ENCODE measurements at places on chromosomes 1 and 21.

DNA sequence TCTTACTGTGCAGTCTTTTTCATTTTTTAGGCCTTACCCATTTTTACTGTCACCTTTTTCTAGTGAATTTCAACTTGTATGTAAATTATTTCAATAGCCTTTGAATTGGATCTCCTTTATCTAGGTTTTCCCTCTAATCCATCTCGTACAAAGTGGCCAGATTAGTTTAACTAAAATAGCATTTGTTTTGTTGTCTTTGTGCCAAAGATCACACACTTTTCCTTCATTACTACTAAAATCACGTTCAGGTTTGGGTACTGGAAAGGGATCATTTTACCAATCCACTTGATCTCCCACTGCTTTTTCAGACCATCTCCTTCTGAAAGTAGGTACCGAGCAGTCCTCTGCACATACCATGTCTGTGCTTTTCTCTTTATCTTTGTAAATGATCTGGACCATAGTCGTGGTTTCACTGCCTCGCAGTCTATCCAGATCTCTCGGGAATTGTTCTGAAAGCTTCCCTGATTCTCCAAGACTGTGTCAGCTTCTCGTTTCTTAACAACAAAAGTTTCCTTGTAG, 20.1 kb downstream of the KDM1A start:
- H3K4me3 ChIP-seq, result no peak overlapping the region
- no peaks in the 10 kb centered on the region for H3K36me3 ChIP-seq
- H3K27ac ChIP-seq, result no peak overlapping the region
- no peak for ATAC-seq
- no peaks in the 10 kb centered on the region for H3K4me1 ChIP-seq

DNA sequence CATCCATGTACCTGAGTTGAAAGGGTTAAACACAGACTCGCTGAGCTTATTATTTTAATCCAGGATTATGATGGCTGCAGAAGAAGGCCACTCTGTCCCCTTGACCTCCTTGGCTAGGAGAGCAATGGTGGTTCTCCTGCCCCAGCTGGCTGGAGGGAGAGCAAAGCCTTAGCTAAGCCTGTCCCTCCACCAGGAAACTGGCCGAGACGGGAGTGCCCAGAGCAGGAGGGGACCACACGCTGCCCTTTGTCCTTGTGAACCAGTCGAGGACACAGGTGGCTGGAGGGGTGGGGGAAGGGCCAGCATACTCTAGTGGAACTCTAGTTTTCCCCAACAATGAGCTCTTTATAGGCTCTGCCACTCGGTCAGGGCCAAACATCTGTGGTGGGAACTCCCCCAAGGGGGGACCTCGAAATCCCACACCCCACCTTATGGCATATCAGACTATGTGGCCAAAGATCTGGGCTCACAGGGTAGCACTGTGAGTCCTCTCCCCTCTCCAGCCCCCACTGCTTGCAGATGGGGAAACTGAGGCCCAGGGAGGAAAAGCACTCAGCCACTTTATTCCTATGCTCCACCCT, 12.9 kb downstream of the KIAA1614 start:
- H3K36me3 ChIP-seq, result peaks cover 27% of the 10 kb centered on the region
- no peak overlapping the region for H3K4me3 ChIP-seq
- peak overlapping the region; percentile 76 for H3K27ac ChIP-seq
- ATAC-seq, result no peak
- H3K27me3 ChIP-seq, result no peaks in the 10 kb centered on the region

GRCh38 chr1:17869815-17870214, 114.7 kb downstream of the ACTL8 start:
- peaks cover 17% of the 10 kb centered on the region for H3K27me3 ChIP-seq
- H3K27ac ChIP-seq, result no peak overlapping the region
- H3K4me3 ChIP-seq, result no peak overlapping the region

DNA sequence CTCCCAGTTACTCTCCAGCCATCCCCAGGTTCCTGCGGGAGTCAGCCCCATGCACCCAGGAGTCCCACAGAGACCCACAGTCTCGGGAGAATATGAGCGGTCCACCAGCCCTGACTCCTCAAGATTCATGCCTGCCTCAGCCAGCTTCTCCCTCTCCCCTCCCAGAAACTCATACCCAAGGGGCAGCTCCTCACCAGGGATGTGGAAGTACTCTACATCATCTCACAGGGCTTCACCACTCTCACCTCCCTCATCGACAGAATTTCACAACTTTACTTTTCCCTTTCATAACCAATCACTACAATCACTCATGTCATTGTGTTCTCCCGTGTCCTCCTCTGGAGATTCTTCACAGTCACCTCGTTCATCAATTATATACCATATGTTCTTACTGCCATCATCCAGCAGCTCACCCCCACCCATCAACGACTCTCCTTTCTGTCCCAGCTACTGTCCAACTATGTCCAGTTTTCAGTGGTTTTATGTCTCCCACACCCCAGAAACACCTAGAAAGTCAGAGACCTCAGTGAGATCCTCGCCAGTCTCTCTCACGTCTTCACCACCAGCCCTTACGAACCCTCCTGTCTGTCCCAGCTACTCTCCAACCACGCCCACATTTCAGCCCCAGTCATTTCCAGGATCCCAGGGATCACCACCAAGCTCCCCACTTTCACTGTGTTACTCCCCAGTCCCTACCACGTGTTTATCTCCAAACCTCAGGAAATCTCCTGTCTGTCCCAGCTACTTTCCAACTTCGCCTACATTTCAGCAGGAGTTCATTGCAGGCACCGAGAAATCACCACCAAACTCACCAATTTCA, 1530.1 kb upstream of the TPTE start:
- no peak for ATAC-seq
- H3K4me1 ChIP-seq, result peaks cover 4% of the 10 kb centered on the region
- H3K36me3 ChIP-seq, result no peaks in the 10 kb centered on the region
- H3K27me3 ChIP-seq, result peaks cover 62% of the 10 kb centered on the region
- H3K27ac ChIP-seq, result no peak overlapping the region

GRCh38 chr1:43015269-43015668, 56.6 kb upstream of the SLC2A1 start:
- no peak overlapping the region for H3K27ac ChIP-seq
- ATAC-seq, result no peak
- H3K36me3 ChIP-seq, result no peaks in the 10 kb centered on the region

DNA sequence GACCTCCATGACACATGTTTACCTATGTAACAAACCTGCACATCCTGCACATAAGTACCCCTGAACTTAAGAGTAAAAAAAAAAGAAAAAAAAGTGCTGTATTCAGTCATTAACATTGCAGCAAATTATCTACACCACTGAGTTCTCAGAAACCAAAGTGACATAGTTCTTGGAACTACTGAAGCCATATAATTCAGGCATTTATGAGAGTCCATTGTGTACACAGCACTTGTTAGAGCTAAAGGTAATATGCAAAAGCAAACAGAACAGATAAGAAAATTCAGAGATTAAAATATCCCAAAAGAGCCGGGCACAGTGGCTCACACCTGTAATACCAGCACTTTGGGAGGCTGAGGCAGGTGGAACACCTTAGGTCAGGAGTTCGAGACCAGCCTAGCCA, 38.0 kb downstream of the F5 start:
- no peak overlapping the region for H3K4me3 ChIP-seq
- H3K36me3 ChIP-seq, result no peaks in the 10 kb centered on the region
- no peak overlapping the region for H3K27ac ChIP-seq
- no peaks in the 10 kb centered on the region for H3K27me3 ChIP-seq
- ATAC-seq, result no peak

GRCh38 chr1:52460694-52461093, 56.3 kb downstream of the PRPF38A start:
- H3K4me3 ChIP-seq, result no peak overlapping the region
- no peak overlapping the region for H3K27ac ChIP-seq
- H3K27me3 ChIP-seq, result no peaks in the 10 kb centered on the region
- no peak for ATAC-seq
- no peaks in the 10 kb centered on the region for H3K4me1 ChIP-seq

DNA sequence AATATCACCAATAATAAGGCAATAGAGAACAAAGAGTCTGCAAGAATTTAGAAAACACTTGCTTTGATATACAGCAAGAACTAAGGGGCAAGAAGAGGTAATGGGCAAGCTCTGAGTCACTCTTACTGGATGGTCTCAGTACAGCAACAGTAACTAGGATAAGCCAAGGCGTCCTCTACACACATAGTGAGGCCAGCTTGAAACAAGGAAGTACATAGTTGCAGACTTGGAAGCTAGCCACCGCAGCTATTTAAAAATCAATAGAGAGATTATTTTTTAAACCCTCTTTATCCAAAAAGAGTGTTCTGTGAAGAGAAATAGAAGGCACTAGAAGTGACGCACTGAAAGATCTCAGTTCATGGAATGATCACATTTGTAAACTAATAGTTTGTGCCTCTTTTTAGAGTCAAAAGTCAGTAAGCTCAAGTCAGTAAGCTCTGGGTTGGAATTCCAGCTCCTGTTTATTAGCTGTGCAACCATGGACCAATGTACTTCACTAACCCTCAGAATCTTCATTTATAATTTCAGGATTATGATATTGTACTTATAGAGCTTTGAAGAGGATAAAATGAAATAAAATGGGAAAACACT, 118.6 kb downstream of the AKT3 start:
- no peak overlapping the region for H3K4me3 ChIP-seq
- no peaks in the 10 kb centered on the region for H3K4me1 ChIP-seq
- peak; percentile 57 for ATAC-seq
- H3K27ac ChIP-seq, result no peak overlapping the region
- no peaks in the 10 kb centered on the region for H3K27me3 ChIP-seq
- H3K36me3 ChIP-seq, result no peaks in the 10 kb centered on the region

DNA sequence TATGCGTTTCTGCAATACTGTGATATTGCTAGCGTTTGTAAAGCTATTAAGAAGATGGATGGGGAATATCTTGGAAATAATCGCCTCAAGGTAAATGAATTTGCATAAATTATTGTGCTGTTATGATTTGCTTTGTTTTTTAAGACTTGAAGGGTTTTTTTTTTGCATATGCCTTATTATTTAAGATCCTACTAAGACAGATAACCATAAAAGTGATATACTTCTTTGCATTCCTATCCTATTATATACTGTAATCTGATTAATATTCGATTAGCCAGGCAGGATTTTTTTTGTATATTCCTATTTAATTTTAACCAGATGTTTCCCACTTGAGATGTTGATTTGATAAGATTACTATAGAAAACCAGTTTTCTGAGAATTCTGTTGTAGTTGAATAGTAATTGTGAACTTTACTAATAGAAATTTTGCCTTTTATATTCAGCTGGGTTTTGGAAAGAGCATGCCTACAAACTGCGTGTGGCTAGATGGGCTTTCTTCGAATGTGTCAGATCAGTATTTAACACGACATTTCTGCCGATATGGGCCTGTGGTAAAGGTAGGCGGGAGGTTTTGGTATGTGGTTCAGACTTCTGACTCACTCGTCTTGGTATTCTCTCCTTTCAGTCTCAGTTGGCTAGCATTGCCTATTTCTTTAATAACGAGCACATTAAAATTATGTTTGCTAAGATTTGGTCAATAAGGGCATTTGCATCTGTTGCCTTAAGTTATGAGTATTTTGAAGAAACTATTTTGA, 56.8 kb downstream of the ZBTB17 start:
- no peak for ATAC-seq
- no peaks in the 10 kb centered on the region for H3K36me3 ChIP-seq
